ENCODE measurements at places on chromosomes 11 and 22.

DNA sequence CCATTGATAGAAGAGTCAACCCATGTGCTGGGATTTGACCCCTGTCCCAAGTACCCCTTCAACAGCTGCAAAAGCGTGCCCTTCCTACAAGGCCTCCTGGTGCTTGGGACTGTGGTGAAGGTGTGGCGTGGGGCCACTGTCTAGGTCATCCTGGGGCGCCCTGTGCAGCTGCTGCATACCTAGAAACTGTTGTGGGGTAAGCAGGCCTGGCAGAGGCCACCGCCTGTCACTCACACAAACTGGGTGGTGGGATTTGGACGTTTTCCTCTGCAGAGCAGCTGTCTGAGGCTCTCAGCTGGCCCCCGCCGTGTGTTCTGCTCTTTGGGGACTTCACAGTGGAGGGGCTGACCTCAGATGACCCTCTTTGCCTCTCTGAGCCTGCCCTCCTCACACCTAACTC is 69.7 kb downstream of the SCN3B start:
- no peak for DNase-seq

GRCh38 chr11:131744847-131745246 is 374.4 kb downstream of the NTM start:
- DNase-seq: no peak

DNA sequence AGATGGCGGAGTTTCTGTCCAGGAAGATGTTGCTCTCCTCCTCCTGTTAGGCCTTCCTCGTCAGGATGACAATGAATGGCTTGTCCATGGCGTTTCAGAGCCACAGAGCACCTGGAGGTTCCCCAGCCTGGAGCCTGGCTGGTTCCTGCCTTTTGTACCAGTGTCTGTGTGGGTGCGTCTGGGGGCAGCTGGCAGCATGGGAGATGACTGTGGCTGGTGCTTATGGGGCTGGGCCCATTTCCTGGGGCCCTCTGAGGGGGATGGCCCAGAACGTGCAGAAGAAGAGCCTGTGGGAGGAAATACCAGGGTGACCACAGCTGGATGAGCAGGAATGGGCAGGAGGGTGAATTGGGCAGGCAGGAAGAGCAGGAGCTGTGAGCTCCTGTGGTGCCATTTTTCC is 6.7 kb downstream of the SLC37A2 start:
- DNase-seq: no peak

DNA sequence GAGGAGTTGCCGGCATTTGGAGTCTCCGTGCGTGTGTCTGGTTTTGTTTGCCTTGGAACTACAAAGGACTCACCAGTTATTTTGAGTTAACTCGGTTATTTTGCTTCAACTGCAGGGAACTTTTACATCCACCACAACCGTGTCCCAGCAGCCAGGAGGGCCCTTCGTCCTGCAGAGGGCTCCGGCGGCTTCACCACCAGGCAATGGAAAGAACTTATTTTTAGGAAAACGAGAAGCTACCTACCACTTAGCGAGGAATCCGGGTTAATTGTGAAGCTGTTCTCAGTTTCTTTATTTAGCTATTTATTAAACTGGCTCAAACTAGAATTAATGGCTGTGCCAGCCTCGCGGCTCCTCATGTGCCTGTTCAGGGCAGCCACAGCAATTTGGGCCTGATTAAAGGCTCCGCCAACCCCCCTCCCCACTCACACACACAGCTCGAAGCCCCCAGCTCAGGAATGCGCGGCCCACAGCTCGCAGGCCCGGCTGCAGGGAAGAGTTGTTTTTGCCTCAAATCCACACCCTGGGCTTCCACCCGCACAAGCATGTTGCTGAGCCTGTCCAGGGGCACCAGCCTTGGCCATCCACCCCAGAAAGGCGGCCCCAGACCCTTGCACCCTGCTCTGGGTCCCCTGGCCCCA is 55.9 kb upstream of the FGF3 start:
- no peak for DNase-seq

- no peak for DNase-seq
These were observed 77.1 kb downstream of the TP53I11 start for GRCh38 chr11:44873537-44873936.

GRCh38 chr11:14357881-14358728 is 878 bp downstream of the RRAS2 start:
- DNase-seq: peak; percentile 47

DNA sequence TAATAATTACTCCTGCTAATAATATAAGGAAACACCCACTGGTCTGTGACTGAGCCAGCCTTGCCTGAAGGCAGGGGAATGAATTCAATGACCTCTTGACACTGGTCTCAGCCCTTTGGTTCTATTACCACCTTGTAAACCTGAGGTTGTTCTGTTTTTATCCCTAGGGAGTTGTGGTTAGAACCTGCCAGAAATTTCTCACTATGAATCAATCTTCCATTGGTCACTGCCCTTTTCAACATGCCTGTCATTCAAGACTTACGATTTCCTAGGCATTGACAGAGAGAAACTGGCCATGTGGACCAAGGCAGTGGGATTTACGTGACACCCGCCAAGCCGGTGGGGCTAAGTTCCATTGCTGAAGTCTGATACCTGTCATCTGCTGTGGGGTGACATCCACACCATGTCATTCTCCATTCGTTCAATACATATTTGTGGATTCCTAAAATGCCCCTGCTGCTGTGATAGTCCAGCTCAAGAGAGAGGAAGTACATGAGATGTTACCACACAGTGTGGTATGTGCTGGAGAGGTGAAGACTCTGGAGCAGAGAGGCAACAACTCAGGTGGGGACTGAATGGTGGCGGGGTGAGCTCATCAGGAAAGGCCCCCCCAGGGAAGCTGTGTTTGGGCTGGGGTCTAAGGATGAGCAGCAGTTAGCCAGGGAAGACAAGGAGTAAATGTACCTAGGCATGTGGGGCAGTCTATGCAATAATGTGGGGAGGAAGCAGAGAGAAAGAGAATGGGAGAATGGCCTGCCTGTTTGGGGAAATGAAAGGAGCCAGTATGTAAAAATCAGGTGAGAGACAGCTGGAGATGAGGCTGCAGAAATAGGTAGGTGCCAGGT is 15.2 kb upstream of the EHF start:
- no peak for DNase-seq

GRCh38 chr11:126132319-126132718 is 69.7 kb upstream of the CDON start:
- no peak for DNase-seq

GRCh38 chr11:64851831-64852351 is 7.4 kb upstream of the CDC42BPG start:
- no peak for DNase-seq

DNA sequence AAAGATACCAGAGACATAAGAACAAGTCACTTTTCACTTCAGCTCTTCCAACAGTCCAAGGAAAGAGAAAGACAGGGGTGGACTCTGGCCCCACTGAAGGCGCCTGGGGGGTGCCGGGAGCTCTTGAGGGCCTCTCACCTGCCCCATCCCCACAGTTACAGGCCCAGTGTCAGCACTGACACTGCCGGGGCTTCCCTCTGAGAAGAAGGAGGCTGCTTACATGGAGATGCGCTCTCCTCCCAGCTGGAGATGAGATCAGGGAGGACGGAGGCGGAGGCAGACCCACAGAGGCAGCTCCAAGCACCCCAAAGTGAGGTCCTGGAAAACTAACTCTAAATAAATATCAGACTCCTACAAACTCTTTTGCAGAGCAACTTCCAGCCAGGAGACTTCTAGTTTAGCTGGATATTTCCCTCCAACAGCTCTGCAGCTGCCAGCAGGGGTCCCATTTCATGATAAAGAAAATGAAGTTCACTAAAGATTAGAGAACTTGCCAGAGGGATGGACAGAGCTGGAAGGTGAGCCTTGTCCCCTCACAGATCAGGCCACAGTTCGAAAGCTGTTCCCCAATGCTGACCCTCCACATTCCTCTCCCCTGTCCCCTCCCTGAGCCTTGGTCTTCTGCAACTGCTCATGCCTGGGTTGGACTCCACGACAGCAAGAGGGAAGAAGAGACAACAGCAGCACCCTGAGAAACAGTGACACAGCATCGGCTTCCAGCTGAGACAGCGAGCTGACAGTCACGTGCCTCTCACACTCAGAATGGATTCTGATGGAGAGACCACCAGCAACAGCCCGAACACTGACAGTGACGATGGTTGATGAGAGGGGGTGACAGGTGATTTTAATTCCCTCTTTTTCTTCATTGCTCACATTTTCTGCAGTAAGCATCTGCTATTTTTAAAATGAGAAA is 5.8 kb downstream of the CARS1 start:
- no peak for DNase-seq

- peak; percentile 43 for DNase-seq
These were observed at the start of gene NPTXR for GRCh38 chr22:38843657-38844314. Gene NPTXR, minus strand, starts transcription at chr22:38844028.

- no peak for DNase-seq
These were observed 13.6 kb upstream of the GALNT18 start for GRCh38 chr11:11635443-11635842.

GRCh38 chr11:130031945-130032344 is 29.3 kb upstream of the PRDM10 start:
- no peak for DNase-seq

DNA sequence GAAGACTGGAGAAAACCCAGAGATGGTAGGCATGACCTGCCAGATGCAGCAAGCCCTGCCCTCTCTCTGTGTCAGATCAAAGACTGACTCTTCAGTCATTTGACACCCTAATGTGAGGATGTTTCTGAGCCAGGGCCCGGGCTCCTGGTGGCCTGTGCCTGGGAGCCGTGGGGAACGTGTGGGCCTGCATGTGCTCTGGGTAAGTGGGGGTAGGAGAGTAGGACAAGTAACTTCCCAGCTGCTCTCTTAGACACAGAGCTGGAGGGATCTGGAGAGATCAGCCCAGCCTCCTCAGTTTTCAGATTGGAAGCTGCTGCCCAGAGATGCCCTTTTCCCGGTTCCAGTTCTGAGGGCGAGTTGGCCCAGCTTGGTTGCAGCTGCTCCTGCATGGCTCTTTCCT is 110.8 kb downstream of the TEAD1 start:
- DNase-seq: no peak

- DNase-seq: no peak
These were observed 14.3 kb upstream of the EED start for GRCh38 chr11:86230179-86230804.

- no peak for DNase-seq
These were observed 10.3 kb downstream of the NEAT1 start for GRCh38 chr11:65432686-65433582.

DNA sequence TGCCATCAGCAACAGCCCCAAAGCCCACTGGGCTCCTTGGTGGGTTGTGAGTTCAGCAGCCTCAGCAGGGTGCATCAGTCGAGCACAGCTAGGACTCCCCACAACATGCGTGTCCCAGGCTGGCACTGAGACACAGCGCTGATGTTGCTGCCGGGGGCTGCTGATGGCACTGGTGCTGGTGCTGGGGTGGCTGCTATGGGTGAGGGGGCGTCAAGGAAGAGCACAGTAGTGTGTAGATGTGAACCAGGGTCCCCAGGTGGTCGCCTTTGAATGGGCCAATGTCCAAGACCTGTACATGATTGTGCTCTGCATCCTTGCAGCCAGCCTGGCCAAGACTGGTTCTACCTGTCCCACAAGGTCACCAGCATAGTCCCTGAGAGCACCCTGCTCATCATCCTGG is 121.3 kb upstream of the SERPIND1 start:
- no peak for DNase-seq

- DNase-seq: no peak
These were observed 137.3 kb upstream of the RASSF10 start for GRCh38 chr11:12871788-12872321.

DNA sequence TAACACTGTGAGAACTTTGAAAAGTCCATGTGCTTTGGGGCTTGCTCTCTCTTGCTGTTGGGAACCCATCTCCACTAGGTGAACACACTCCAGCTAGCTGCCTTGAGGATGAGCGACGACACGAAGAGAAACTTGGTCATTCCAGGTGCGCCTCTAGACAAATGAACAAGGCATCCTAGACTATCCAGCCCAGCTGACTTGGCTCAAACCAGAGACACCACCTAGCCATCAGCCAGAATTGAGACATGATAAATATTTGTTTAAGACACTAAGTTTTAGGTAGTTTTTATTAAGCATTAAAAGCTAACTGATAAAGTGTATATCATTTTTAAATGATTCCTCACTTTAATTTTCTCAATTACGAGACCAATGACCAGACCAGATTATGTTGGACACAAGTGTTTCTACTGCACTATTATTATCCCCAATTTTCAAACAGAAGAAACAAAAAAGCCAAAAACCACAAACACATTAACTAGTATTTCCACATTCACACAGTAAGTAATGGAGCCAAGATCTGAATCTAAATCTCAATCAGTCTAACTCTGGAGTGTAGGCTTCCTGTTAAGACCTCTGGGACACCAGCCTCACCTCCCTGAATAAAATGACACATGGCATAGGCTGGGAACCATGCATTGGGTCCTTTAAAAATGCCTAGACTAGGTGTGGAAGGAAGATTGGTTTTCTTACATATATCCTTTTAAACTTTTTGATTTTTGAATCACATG is 70.4 kb downstream of the GDPD4 start:
- no peak for DNase-seq

- DNase-seq: no peak
These were observed 75.3 kb downstream of the MED15 start for GRCh38 chr22:20582520-20583361.

DNA sequence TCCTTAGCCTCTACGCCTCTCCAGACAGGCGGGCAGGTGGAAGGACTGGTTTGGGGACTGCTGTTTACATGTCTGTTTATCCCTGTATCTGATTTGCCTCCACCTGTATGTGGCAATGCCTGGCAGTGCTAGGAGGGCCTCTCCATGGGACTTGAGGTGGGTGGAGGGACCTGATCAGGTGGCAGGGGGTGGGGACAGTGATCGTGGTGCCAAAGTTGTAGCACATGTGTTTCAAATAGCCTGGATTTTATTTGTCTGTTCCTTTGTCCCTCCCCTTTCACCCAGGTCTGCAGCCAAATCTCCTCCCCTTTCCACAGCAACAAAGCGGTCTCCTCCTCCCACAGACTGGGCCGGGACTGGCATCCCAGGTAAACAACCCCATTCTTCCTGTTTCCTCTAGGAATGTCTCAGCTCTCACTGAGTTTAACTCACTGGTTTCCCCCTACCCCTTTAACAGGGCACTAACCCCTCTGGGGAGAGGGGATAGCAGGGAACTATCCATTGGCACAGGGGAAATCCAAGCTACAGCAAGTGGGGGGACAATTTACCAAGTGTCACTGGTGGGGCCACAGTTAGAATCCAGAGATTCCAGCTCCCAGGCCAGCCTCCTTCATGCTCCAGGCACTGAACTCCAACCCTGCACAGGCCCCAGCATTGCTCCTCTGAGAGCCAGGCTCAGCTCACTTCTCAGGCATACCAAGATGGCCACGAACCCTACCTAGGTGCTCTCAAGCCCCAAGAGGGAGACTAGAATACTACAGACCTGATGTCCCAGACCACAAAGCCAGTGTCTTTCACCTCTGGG is 22.9 kb upstream of the TLCD5 start:
- no peak for DNase-seq

- DNase-seq: peak; percentile 78
These were observed 14.0 kb downstream of the PSMD13 start for GRCh38 chr11:250740-251299.
